ENCODE measurements at places on chromosomes 16 and 17. TPM values are rescaled to one million over a fixed set of nuclear protein-coding genes. Genes with fewer than 3 reads are reported as not detected.

Gene KRT20
- not detected for total RNA-seq

Gene GCGR
- not detected for total RNA-seq

Gene MT1F
- 11.4 TPM for total RNA-seq

Gene GFER
- 33.5 TPM for total RNA-seq

Gene CSF3
- total RNA-seq, result not detected

Gene PITPNM3
- 0.76 TPM for total RNA-seq
